ENCODE measurements at places on chromosomes 6 and 20.

GRCh38 chr6:91708534-91708933 lies 1121.7 kb upstream of the MAP3K7 start:
- DNase-seq, result no peak

DNA sequence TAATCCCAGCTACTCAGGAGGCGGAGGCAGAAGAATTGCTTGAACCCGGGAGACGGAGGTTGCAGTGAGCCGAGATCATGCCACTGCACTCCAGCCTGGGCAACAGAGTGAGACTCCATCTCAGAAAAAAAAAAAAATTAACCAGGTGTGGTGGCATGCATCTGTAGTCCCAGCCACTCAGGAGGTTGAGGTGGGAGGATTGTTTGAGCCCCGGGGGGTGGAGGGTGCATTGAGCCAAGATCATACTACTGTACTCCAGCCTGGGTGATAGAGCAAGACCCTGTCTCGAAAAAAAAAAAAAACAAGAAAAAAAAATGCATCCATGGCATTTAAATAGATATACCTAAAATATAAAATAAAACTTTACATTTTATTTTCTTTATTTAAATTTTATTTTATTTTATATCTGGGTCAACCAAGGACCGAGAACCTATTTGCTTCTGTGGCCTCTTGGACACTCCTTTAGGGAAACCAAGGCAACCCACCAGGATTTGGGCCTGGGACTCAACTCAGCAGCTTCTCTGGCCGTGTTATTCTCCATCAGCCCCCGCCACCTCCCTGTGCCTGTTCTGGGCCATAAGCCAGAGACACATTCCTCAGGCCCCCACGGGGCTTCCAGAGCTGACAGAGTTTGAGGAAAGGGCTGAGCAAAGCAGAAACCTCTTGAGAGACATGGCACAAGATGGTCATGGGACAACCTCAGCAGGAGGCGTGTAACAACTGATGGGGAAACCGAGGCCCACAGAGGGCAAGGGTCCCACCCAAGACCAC lies 6.2 kb downstream of the SNTA1 start:
- no peak for DNase-seq

- no peak for DNase-seq
Observed at GRCh38 chr6:16894301-16894700, 133.0 kb upstream of the ATXN1 start.

DNA sequence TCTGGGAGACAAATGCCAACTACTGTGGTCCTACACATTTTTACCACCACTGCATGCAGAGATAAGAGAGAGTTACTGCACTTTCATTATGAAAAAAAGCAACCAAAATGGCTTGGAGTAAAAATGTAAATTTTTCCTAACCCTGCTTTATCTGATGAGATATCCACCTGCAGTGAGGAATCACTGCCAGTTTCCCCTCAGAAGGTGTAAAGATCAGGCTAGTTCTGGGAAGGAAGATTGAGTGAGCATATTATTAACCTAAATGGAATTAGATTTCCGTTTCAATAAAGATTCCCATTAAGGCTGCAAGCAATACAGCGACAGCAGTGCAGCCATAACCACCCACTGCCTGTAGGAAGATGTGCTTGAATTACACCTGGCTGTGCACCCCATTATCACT lies 84.9 kb downstream of the QRSL1 start:
- DNase-seq, result no peak

DNA sequence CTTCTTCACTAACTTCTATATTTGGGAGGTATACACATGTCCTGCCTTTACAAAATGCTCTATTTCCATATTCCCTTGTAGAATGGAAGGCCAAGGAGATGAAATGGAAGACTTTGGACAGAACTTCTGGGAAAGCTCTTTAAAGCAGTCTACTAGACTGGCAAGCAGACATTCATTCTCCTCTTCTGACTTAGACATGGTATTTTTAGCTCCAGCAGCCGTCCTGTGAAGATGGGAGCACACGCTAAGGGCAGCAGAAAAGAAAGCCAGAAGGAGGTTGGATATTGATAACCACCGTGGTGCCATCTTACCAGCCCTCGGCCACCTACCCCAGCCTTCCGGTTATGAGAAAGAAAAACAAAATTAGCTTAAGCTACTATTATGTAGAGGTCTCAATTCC lies 70.1 kb upstream of the E2F3 start:
- no peak for DNase-seq

DNA sequence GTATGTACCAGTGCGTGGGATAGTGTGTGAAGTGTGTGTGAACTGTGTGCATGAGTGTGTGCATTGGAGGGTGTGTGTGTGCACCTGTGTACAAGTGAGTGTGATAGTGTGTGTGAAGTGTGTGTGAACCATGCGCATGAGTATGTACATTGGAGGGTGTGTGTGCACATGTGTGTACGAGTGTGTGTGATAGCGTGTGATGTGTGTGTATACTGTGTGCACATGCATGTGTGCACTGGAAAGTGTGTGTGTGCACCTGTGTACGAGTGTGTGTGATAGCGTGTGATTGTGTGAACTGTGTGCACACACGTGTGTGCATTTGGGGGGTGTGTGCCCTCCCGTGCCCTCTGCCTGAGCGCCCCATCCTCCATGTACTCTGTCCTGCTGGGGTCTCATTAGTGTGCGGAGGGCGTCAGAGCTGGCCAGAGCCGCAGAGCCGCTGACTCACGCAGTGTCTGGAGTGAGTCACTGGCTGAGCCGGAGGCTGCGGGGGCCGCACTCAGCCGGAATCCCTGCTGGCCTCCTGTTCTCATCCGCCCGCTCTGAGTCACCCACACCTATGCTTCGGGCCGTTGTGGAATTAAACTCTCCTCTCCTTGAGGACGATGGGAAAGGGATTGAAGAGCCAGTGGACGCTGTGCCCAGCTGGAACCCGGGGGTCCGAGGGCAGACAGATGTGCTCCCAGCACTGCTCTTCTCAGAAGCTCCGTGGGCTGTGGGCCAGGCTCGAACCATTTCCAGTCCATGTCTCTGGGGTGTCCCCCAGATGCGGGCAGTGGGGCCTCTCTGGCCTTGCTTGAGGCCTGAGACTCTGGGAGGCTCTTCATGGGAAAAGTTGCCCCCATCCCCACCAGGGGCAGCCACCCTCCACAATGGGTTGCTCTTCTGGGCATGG lies 27.3 kb upstream of the STX16 start:
- DNase-seq, result no peak

GRCh38 chr6:162733489-162733888 lies 5.7 kb downstream of the PACRG start:
- no peak for DNase-seq

All from NCI-H1417 treated with DMSO at 0.1 percent for 48 hours (cell line).